ENCODE measurements at places on chromosomes 5 and 9.
A peak's percentile ranks its signal among the peaks of the same experiment; 100 is the strongest.

GRCh38 chr9:14260101-14260500 lies 53.8 kb downstream of the NFIB start:
- no peak for DNase-seq

DNA sequence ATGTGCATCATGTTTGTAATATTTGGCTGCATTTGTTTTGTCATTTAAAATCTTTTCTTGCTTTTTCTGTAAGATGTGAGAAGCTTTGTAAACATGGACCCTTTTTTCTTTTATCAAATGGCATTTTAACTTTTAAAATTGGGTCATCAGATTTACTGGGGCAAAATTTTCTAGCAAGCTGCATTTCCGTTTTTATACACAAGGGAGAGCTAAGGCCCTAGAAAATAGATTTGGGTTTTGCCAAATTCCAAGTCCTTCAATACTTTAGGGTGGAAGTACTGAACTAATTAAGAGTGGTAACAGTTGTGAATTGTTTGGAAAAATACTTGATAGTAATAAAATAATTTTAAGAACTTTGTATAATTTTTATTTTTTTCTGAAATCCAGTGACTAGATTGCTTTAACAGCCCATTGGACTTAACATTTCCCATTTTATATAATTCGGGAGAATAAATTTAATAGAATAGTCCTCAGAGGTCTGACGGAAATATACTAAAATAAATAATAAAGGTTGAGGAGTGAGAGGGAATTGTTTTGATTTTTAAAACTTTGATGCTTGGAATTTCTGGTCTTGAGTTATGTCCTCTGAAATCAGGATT lies 117.4 kb downstream of the SMARCA2 start:
- DNase-seq, result no peak

DNA sequence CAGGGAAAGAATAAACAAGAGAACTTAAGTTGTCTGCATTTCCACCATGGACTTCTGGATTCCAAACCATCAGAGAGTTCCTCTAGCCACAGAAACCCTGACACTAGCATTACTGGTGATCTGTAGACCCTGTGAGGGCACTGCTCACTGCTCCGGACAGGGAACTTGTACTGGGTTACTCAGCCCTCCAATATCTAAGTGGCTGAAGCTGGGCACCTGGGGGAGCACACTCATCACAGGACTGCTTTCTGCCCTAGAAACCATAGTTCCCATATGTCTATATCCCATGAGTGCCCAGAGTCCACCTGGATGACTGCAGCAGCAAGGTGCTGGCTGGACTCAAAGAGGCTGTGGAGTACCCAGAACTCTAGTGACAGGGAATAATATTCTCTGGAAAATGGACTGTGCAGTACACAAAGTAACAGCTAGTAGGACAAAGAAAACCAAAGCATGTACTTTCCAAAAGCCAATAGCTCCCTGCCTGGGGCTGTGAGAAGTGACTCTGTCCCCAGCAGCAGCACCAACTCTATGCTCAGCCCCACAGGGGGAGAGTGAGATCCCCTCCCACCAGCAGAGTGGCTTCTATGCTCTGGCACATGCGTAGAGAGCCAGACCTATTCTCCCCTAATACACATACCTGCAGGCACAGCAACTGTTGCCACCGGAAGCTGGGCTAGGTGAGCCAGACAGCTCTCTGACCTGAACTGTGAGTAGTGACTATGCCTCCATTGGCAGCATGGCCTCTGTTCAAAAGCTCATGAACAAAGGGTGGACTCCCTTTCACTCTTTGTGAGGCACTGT lies 472.9 kb upstream of the FTMT start:
- DNase-seq, result no peak

DNA sequence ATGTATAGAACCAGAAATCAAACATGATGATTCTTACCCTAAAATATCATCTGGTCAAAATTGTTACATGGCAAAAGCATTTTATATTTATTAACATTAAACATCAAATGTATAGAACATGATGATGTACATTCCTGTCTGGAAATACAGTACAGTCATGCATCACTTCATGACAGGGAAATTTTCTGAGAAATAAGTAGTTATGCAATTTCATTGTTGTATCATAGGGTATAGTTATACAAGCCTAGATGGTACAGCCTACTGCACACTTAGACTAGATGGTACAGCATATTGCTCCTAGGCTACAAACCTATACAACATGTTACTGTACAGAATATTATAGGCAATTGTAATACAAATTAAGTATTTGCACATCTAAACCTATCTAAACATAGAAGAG lies 64.6 kb upstream of the VCAN start:
- no peak for DNase-seq

DNA sequence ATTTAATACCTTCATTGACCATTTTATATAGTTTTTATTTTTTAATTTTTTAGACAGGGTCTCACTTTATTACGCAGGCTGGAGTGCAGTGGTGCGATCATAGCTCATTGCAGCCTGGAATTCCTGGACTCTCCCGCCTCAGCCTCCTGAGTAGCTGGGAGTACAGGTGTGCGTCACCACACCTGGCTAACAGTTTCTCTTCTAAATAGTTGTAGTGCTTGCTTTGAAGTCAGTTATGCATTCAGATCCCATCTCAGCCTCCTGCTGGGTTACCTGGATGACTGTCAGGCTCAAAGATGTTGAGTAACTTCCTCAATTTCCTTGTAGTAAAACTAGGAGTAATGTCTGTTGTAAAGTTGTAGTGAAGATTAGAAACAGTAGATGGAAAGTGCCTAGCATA lies 21.4 kb downstream of the SNX18 start:
- DNase-seq, result no peak

DNA sequence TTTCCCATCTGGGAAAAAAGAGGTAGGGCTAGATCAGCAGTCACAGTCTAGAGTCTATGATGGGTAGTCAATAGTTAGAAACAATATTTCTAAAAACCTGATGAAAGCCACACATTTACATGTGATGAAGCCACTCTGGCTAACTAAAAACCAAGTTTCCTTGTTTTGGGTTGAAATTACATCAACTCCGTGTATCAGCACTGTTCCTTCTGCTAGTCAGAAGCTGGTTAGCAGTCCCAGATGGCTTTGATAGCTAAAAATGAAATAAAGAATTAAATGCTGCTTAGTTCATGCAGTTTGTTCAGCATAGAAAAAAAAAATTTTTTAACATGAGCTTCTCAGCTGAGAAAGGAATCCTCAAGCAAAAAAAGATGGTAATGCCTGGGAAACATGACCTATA lies 136.7 kb downstream of the FAM114A2 start:
- DNase-seq, result no peak

- DNase-seq, result no peak
Measured at GRCh38 chr9:117596678-117597077, 107.5 kb upstream of the TLR4 start.

DNA sequence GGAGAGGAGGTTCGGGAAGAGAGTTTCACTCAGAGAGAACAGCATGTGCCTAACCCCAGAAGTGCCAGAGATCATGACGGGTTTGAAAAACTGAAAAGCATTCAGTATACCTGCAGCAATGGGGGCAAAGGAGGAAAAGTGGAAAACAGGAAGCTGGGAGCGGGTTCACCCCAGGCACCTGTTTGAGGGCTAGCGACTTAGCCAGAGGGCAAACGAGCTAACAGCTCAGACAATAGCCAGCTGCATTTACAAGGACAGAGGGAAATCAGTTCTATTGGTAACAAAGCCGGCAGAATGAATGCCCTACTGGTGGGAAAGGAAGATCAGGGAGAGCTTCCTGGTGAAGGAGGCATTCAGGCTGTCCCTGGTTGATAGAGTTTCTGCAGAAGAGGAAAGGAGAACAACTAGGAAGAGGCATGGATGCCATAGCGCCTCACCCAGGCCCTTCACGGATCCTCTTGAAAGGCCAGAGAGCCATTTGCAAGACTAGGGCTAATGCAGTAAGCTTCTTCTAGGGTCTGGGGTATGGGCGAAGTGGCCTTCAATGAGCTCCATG lies 141.7 kb upstream of the ADRA1B start:
- DNase-seq, result no peak

GRCh38 chr5:173771725-173772383 lies 116.3 kb upstream of the CPEB4 start:
- no peak for DNase-seq

DNA sequence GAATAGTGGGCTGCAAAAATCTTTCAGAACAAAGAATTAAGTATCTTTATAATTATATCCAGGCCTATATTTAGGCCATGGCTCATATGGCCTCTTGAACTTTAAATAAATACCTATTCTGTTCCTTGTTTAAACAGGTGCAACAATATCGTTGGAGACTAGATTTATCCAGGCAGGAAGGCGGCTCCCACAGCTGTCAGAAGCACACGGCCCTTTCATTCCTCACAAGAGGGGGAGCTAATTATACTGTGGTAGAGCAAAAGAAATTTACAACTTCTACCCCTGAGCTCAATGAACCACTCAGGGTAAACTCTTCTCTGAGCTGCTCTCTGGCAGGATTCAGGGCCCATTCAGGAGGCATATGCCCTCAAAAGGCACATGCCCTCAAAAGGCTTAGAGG lies 31.3 kb downstream of the TMEM174 start:
- DNase-seq, result no peak

- DNase-seq, result no peak
Measured at GRCh38 chr9:98031935-98032334, 24.6 kb upstream of the NANS start.

DNA sequence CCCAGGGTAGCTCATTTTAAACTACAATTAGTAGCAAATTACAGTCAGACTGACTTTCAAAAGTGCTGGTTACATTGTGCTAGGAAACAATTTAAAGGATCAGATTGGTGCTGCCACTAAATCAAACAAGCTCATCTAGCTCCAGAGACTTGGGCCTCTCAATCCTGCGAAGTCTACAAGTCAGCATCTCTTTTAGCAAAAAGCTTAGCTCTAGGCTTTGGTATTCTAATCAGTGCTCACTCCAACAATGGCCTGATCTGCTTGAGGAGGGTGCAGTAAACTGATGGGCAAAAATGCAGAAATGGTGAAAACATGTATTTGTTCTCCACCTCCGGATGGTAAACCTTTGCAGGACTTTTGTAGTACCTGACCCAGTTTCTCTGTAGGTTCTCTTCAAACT lies 47.0 kb upstream of the SEMA6A start:
- no peak for DNase-seq

- DNase-seq, result peak; percentile 73
Measured at GRCh38 chr9:94668928-94669729, 29.8 kb upstream of the FBP1 start.

GRCh38 chr5:167644619-167645018 lies 646.8 kb upstream of the WWC1 start:
- no peak for DNase-seq

DNA sequence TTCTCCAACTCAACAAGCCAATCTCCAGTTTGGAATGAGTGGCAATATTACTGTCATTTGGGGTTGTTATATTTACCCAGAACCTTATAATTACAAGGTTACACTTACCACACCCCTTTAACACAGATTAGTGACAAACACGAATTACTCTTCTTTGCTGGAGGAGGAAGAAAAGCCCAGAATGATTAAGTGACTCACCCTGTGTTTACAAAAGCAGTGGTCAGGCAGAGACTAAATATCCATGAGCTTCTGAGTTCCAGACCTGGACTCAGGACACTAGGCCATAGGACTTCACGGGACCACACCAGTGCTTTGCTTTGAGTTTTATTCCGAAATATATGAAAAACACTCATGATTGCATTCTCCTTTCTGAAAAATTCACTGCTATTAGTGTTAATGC lies 370.8 kb downstream of the TLE1 start:
- no peak for DNase-seq

GRCh38 chr5:119355685-119356611 lies at the start of gene TNFAIP8:
TSS of gene TNFAIP8 (plus strand) at chr5:119356019. CDS start at chr5:119356091, 72 bp downstream.
- DNase-seq, result peak; percentile 37

- no peak for DNase-seq
Measured at GRCh38 chr9:127255692-127256091, 8.9 kb upstream of the GARNL3 start.

DNA sequence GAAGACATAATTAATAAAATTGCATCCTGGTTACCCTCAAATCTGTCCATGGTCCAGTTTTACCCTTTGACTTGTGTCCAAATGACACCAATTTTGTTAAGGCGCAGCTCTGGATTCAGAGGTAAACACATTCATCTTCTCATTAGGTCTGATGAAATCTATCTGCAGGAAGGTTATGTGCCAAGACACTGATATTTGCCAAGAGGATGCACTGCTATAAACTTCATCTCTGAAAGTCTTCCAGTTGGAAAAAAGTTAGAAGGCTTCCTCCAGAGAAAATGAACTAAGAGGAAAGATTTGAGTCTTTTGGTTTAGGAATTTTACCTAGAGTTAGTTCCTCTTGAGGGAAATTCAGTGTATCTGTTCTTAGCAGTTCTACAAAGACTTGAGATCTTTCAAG lies 717.8 kb downstream of the DTWD2 start:
- DNase-seq, result no peak

DNA sequence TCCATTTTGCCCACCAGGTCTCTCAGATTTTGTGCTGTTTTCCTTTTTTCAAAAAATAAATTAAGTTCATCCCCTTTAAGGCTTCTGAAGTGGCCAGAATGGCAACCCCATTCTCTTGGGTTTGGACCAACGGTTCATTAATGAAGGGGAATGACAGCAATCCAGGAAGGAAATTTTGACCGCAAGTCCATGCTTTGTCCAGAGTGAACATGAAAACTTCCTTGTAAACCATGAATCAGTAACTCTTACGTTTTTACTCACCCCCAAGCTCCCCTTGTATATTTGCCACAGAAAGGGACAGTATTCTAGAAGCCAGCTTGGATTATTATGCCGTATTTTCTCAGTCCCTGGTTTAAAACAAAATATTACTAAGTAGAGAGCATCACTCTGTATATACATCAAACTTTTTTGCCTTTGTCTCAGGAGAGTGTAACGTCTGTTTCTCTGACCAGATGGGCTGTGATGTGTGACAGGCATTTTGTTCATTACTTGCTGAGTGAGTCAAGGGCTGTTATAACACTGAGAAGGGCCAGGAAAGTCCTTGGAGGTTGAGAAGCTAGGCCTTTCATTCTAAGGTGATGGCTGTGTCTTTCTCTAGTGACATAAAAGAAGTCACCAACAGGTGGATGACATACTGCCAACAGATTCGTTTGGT lies 148.2 kb downstream of the SMARCA2 start:
- DNase-seq, result no peak

DNA sequence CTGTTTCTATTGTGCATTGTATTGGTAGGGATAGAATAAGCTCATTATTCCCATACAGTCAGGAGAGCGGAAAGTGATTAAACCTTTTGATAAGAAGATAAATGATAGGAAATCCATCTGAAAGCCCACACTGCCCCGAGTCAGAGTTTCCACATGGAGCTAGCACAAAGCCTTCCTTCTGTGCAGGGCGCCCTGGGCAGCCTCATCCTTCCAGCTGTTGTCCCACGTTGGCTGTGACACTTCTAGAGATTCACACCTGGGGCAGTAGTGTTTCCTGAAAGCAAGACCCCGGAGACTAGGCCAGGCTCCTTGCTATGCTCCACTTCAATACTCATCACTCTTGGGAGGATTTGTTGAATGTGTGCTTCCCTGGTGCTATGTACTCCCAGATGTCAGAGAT lies 172.4 kb downstream of the SEMA6A start:
- no peak for DNase-seq

DNA sequence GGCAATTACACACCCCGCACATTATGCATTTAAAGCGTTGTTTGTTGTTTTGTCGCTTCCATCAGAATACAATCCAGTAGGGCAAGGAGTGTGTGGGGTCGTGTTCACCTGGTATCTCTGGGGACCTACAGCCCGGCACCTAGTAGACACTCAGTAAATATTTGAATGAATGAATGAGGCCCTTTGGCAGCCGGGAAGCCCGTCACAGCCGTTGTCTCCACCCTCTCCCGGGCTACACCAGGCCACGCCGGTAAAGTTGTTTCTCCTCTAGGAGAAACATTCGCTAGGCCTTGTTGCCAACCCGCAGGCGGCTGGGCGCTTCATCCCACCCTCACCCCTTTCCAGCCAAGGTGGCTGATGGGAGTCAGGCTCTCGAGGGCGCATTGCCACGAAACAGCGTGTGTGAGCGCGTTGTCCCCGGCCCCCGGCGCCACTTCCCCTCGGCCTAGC lies 876 bp upstream of the JAK2 start:
- no peak for DNase-seq

Measured in natural killer cell (primary cell).